Jurkat, Clone E6-1 (cell line): ENCODE measurements at places on chromosomes 7 and 10.

DNA sequence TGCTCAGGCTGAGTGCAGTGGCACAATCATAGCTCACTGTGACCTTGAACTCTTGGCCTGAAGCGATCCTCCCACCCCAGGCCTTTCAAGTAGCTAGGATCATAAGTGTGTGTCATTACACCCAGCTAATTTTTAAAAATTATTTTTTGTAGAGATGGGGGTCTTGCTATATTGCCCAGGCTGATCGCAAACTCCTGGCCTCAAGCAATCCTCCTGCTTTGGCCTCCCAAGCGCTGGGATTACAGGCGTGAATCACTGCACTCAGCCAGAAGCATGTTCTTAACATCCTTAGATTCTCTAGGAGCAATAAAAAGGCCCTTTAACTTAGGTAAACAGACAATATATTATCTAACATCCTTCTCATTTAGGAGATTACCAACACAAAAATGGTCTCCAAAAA lies 38.3 kb upstream of the EFCAB10 start:
- no peak for DNase-seq

GRCh38 chr10:127690176-127690835 lies 46.7 kb upstream of the FOXI2 start:
- no peak for DNase-seq

- no peak for DNase-seq
Observed at GRCh38 chr7:111593343-111593742, 31.1 kb upstream of the IMMP2L start.

GRCh38 chr7:86747698-86748097 lies 104.0 kb downstream of the GRM3 start:
- no peak for DNase-seq

- DNase-seq: no peak
Observed at GRCh38 chr7:44148166-44148565, 7.0 kb upstream of the MYL7 start.

DNA sequence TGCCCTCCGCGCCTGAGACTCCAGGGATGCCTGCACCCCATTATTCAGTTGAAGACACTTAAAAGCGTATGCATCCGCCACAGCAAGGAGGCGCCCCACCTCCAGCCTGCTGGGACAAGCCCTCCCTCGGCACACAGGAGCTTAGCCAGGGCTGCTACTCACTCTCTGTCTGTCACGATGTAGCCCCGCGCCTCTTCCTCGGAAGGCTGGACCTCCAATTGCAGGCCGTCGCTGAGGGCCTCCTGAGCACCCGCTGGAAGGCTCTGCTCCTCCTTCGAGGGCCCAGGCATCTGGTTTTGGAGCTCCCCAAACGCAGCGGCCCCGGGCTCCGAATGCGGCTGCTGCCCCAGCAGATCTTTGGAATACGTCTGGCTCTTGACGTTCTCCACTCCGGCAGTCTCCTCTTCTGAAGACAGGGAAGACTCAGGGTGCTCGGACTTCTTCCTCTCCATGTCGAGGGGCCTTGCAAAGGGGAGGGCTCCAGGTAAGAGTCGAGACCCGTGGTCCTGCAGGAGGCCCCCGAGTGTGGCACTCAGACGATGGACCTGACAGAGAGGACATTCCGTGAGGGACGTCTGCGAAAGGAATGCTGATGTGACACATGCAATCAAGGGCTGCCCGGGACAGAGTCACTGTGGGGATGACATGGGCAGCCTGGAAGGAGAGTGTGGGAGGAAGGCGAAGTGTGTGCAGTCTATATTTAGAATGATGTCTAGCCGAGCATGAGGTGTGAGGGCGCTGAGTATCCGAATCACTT lies 453.9 kb downstream of the PTPRN2 start:
- DNase-seq: no peak

GRCh38 chr7:105906695-105907094 lies 30.3 kb upstream of the ATXN7L1 start:
- DNase-seq: no peak

DNA sequence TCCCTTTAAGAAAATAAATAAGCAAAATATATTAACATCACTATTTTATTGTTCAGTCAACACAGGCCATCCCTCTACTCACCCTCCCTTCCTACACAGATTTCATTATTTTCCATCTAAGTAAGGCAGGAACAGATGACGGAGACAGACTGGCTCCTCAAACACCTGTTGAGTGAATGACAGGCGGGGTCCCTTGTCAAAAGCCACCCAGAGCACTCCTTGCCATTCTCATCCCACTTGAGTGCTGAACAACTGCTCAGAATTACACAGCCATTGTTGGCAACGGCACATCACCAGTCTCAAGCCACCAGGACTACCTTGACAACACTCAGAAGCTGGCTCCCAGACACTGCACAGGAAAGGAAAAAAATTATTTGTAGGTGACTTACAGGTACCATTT lies 3.3 kb downstream of the GRB10 start:
- DNase-seq: no peak

- DNase-seq: no peak
Observed at GRCh38 chr10:113273181-113274163, 279.4 kb upstream of the HABP2 start.

DNA sequence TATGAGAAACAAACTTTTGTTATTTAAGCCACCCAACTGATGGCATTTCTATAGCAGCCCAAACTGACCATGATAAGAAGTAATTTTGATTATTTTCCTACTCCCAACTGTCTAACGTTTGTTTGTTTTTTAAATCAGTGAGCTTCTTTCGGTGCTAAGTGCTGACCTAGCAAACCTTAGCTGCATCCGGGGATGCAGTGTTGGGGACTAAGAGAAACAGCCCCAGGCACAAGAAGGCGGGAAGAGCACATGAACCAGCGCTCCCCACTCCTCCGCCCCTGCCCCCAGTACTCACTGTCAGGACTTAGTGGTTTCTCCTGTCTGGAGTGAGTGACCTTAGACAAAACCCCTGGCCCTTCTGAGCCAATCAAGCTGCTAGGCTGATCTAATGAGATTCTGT lies 168.8 kb downstream of the CALN1 start:
- DNase-seq: no peak

DNA sequence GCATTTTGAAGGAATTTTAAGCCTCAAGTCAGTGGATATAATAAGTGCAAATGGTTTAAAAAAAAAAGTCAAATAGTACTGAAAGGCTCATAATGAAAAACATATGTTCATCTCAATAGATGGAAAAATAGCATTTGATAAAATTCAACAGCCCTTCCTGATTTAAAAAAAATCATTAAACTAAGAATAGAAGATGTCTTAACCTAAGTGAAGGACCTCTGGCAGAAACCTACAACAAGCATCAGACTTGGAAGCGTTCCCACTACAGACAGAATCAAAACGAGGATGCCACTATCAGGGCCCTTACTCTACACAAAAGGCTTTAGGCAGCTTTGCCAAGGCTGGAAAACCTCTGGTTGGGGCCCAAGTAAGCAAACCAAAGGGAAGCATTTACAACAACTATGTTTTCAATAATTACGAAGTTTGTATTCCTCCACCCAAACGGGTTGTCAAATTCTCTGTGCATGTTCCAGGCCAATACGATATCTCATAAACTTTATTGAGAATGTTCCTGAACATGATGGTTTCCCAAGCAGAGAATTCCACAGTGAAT lies 45.1 kb downstream of the CYTH3 start:
- DNase-seq: no peak
